ENCODE measurements at places on chromosomes 7 and 10.

DNA sequence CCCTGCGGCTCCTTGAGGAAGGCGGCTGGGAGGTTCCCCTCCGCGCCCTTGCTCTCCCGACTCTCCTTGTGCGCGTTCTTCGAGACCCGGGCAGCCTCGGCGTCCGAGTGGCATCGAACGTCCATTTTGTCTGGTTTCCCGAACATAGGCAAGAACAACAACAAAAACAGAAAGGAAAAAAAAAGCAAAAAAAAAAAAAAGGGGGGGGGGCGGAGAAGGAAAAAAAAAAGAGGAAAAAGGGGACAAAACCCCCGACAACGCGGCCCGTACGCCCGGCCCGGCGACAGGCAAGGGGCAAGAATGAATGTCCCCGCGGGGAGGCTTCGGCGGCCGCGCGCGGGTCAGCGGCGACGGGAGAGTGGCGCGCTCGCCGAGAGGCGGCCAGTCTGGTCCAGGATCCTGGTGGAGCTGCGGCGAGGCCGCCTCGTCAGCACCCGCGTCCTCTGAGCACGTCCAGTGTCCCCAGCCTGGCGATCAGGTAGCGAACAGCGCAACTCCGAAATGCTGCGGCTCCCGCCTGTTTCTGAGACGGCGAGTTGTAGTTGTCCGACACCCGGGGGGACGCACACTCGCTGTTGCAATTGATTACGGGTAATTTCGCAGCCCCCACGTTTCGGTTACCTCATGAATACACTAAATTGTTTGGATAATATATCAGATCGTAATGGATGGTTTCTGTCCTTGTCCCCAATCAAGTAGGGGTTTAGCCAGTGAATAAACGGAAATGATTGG, at the start of gene VAX1:
Gene VAX1 (minus strand): TSS at position 360 of the 732 bp plus-strand sequence. CDS start 214 bp downstream, at position 146.
- DNase-seq = no peak

DNA sequence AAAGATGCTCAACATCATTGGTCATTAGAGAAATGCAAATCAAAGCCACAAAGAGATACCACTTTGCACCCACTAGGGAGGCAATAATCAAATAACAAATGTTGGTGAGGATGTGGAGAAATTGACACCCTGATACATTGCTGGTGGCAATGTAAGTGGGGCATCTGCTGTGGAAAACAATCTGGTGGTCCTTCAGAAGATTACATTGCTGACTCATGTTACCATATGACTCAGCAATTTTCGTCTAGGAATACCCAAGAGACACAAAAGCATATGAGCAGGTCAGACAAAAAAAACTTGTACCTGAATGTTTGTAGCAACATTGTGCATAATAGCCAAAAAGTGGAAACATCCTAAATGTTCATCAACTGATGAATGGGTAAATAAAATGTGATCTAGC, 4.9 kb upstream of the CLDN3 start:
- no peak for DNase-seq

DNA sequence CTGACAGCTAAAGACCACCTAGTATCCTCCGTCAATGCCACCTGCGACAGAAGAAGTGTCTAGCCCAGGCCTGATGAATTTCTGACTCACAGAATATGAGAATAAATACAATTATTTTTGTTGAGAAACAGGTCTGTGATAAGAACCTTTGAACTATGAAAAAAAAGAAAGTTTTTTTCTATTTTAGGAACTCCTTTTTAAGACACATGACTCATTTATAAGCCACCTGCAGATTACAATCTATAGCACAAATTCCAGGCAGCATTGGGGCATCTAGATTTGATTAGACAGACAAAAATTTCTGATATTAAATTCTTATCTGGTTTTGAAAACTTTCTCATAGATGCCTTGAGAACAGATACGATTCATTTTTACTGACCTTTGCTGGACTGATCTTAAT, 256.7 kb upstream of the LYZL1 start:
- DNase-seq = no peak

GRCh38 chr10:127243490-127244272, 47.3 kb upstream of the INSYN2A start:
- no peak for DNase-seq

GRCh38 chr7:66539902-66540375, 88.7 kb upstream of the KCTD7 start:
- DNase-seq = no peak

Data from AG09319 (cell line).